ENCODE measurements at places on chromosomes 2 and 18.

- DNase-seq = no peak
These were observed 146.2 kb downstream of the RBMS1 start for GRCh38 chr2:160347269-160347863.

GRCh38 chr2:101175991-101176390, 24.8 kb upstream of the TBC1D8 start:
- no peak for DNase-seq

GRCh38 chr18:34521040-34521439, 189.1 kb upstream of the DTNA start:
- DNase-seq = no peak

- DNase-seq = no peak
These were observed 58.3 kb downstream of the COL6A3 start for GRCh38 chr2:237355701-237356100.

DNA sequence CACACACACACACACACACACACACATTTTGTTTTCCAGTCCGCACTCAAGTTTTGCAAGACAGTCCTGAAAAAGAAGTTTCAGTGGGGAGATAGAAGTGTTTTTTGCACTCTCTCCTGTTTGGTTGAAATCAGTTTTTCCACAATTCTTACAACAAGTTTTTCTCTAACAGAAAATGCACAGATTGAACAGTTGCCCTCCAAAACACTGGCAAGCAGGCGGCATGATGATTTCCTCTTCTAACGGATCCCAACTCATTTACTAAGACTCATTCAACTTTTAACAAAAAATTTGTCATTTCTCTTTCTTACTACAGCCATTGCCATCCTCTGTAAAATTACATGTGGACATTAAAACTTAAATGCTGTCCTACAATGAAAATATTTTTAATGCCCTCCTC, 117.6 kb upstream of the DTNA start:
- no peak for DNase-seq

DNA sequence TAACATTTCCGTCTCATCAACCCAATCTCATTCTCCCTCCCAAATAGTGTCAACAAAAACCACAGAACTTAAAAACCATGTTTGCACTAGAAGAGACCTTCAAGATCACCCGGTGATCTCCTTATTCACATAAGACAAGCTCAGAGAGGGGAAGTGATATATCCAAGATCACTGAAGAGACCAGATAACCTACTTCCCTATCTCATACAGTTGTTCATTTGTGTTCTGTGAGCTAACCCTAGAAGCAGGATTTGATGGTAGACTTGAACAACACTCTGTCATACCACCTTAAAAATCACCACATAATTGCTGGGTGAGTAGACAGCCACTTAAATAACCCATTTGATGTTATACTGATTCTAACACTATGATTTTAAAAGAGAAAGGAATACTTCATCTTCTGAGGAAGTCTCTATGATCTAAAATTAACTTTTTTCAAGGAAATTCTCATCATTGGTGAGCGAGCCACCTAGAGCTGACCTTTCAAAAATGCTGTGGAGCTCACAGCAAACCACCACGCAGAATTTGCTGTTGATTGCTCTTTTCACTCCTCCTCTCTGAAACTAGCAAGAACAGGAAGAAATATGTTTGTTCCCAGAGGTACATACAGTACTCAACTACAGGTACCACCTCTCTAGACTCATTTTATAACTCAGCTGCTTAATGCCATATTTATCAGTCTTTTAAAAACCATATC, 15.1 kb downstream of the AAK1 start:
- DNase-seq = no peak

DNA sequence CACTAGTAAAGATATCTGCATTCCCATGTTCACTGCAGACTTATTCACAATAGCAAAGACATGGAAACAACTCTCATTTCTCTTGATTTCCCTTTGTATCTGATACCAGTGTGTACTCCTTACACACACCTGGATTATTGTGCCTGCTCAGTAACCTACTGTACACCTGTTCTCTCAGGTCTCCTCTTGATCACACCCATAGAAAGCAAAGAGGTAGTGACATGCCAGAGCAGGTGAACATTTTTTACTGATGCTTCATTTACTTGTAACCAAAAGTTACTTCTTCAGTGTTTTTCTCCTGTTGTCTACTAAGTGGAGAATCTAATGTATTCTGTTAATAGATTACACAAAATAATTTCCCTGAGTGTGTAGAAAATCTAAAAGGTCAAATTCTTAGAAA, 46.8 kb downstream of the CDH19 start:
- DNase-seq = no peak

DNA sequence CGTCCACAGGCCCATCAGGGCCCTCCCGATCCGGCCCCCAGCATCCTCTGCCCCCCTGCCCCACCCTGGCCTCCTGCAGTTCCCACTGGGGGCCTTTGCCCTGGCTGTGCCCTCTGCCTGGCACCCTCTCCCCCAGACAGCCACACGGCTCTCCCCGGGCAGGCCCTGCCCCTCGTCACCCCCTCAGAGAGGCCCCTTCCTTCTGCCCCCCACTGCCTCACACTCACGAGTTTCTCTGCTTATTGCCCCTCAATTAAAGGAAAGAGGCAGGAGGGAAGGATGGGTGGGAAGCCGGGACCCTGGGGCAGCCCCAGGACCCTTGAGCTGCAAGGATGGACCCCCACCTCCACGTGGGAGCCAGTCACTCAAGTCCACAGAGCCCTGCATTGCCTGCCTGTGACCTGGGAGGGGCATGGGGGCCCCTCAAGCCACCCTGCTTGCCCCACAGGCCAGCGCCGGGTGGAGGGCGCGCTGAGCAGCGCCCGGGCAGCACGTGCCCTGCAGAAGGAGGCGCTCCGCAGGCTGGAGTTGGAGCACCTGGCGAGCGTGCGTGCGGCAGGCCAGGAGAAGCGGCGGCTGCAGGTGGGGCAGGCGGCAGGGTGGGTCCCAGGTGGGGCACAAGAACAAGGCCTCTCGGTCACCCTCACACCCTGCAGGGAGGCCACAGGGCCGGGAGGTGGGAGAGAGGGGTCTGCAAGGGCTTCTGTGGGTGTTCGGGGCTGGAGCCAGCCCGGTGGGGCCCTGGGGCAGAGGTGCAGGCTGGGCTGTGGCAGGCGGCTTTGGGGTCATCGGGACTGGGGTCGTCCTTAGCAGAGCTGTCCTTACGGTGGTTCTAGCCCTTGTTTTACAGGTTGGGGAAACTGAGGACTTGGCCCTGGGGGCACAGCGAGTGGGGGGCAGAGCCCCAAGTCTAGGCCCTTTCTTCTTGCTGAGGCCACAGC, 30.5 kb upstream of the SNED1 start:
- no peak for DNase-seq

DNA sequence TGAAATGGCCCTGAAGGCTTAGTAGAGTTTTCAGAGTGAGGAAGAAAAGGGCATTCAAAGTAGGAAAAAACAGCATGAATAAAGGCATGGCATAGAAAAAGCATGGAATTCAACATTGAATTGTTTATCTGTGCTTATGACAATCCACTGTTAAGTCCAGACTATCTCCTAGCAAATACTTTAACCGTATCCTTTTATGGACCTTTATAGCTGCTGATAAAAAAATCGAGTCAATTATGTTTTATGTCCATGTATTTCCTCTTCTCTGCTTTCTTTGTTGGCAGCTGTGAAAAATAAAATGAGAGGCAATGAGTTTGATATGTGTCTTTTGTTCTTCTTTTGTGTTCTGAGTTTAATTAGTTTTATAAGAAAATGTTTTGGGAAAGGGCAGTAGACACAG, 70.4 kb downstream of the TDRD15 start:
- DNase-seq = no peak

DNA sequence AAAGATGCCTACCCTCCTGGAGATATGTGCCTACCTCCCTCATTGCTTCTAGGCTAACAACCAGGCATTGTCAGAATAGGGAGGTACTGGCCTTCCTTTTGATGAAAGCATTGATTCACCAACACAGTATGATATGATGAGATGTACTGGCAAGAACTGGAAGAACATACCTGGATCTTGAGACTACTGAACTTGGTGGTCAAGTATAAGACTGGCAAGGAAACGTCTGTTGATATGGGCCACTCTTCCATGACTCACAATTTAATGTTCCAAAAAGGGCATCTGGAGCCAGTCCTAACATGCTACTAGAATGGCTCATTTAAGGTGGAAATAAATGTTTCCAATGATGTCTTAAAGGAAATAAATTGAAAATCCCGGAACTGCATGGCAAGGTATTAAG, 18.1 kb downstream of the DTNB start:
- no peak for DNase-seq

DNA sequence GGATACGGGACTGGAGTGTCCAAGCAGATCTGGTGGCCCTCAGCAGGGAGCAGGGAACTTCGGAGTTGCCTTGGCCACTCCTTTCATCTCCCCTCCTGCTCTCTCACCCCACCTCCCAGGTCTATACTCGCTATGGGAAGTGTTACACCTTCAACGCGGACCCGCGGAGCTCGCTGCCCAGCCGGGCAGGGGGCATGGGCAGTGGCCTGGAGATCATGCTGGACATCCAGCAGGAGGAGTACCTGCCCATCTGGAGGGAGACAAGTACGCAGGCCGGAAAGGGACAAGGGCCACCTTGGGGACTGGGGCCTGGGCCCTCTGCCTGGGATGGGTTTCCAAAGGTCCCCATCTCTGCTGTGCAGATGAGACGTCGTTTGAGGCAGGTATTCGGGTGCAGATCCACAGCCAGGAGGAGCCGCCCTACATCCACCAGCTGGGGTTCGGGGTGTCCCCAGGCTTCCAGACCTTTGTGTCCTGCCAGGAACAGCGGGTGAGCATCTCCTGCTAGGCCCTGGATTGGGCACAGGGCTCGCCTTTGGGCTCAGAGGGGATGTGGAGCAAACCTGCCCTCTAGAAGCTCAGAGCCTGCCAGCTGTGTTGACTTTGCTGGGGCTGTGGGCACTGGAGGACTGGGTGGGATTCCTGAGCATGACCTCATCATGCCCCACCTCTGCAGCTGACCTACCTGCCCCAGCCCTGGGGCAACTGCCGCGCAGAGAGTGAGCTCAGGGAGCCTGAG, 11.8 kb downstream of the CHPF start:
- DNase-seq = no peak

DNA sequence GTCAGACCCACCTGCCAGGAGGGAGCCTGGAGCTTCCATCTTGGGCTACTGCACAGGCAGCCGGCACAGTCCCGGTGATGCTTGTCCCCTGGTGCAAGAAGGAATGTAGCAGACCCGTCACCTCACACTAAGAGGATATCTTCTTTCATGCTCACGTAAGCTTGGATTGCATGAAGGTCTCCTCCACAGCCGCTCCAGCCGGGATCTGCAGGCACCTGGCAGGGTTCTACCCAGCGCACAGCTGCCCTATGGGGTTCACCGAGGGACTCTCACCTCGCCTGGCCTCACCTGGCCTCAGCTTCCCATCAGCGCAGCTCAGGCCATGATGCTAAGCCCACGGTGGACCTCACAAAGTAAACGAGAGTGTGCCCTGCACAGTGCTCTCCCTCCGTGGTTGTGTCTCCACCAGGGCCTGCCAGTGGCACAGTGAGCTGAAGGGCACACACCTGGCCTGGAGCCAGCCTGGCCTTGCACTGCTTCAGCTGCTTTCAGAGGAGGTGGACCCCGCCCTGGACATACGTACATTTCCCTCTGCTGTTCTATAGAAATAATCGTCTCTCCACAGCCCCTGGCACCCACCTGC, 239.1 kb downstream of the SEPTIN10 start:
- DNase-seq = no peak

GRCh38 chr2:165197346-165197745, 6.5 kb downstream of the SCN3A start:
- DNase-seq = no peak

DNA sequence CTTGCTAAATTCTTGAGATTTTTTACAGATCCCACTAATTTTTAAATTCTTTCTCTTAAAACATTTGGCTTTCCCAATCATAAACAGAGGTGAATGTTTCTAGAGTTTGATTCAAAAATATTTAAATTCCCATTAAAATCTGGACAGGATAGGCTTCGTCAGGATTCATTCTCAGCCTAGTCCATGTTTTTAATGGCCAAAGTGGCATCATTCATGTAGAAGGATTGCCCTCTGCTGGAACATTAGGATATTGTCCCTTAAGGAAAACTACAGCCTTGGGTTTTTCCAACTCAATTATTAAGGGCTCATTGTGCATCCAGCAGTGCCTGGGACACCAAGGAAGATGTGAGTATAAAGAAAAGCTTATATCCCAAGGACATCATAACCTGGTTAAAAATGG, 71.7 kb downstream of the TPGS2 start:
- DNase-seq = no peak

DNA sequence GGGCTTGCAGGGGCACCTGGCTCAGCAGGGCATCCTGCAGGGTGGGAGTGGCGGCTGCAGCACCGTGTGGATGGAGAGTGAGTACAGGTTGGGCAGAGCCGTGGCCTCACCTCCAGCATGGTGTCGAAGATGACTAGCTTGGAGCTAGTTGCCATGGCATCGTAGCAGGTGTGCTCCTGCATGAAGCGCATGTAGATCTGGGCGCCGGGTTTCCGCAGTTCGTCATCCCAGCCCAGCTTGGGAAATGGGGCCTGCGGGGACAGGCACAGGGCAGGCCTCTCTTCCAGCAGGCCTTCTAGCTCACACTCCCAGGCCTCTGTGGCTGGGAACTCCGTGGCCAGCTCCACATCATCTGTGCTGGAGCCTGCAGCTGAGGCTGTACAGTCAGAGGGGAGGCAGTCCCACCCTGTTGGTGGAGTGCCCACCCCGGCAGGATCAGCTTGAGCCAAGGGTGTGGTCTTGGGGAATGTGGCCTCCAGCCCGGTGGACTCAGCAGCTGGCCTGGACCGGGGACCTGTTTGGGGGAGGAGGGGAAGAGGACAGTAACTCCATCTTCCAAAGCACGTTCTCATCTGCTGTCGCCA, 1.6 kb downstream of the PRKAG3 start:
- DNase-seq = no peak

DNA sequence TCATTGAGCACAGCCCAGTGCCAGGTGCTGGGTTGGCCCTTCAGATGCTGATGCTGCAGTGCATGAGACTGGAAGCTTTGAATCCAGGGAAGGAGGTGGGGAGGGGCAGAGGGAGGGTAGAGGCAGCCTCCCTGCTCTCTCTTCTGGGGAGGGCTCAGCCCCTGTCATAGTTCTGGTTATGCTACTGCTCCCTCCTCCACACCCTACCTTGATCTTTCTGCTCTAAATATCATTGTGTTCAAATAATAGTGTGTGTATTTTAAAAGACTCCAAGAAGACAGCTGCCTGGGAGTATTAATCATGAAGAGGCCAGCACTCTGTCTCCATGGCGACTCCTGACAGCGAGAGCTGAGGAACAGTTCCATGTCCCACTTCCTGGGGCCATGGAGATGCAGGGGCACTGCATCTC, 3.8 kb upstream of the EGR4 start:
- DNase-seq = no peak

All from activated T-cell treated with anti-CD3 and anti-CD28 coated beads for 48 hours (primary cell).